ENCODE measurements at places on chromosomes 13 and 19.

DNA sequence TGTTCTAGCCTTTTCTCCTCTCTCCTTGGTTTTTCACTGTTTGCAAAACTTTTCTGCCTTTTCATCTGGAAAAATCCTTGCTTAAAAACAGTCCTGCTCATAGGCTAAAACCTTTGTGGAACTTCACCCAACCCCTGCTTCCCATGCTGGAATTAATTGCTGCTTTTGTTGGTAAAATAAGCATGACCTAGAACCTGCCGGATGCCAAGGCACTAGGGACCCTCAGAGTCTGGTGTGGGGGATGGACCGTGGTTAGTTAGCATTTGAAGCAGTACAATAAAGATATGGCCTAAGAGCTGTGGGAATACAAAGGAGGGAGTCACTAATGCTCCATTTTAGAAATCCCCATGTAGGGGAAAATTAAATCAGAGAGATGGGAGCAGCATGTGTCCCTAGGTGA, 326.3 kb downstream of the KCNRG start:
- DNase-seq, result no peak

- no peak for DNase-seq
Measured at GRCh38 chr19:50314724-50315708, 14.2 kb downstream of the KCNC3 start.

DNA sequence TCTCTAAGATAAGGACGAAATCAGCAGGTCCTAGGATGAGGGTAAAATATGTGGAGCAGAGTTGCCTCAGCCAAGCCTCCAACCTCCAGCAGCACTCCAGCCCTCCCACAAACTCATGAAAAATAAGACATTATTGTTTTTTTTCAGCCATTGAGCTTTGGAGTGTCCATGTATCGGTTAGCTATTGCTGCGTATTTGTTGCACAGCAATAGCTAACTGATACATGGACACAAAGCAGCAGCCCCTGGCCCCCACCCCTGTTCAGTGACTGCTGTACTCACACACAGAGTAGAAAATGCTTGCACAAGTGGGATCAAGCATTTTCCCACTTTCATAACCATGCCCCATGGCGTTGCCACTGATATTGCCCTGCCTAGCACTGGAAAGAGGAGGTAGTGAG, 19.1 kb upstream of the URI1 start:
- DNase-seq, result no peak

DNA sequence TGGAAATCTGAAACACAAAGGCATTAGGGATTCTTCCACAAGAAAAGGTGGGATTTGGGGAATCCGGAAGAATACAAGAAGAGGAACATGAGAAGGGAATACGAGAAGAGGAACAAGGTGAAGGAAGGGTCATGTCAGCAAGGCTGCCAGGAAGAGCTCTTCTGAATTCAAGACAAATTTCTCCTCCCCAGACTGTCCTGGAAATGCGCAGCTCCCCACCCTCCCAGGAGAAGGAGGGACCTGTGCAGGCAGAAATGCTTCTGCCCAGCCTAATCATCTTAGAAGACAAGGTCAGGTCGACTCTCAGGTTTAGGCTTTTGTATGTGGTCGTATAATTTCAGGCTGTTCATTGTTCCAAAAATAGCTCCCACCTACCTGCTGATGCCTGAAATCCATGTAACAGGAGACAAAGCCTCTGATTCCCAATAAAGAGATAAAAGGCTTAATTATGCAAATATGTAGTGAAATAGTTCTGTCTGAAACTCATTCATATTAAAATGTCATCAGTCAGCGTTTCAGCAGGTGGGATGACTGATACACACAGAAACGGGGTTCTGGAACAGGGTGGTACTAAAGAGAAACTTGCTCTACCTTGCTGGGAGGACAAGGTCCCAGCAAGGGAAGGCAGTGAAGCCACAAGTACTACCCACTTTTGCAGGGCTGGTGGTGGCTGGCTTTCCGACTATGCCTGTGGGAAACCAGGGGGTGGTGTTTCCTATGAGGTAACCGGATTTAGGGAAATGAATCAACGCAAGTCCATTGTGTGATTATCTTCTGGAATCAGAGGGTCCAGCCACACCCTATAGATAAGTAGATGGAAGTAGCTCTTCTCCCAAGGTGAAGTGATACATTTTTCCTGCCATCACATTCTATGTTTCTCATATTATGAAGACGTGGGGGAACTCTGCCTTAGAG, 76.1 kb downstream of the KL start:
- DNase-seq, result no peak

DNA sequence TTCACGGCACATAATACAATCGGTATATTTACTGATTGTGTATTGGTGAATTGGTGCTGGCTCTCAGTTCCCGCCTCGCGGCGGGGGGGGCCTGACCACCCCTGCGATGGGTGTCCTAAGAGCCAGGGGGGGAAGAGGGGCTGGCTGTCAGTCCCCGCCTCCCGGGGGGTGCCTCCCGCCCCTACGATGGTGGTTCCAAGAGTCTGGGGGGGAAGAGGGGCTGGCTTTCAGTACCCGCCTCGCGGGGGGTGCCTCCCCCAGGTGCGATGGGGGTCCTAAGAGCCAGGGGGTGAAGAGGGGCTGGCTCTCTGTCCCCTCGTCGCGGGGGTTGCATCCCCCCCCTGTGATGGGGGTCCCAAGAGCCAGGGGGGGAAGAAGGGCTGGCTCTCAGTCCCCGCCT, 2321.8 kb upstream of the PCDH20 start:
- DNase-seq, result no peak

DNA sequence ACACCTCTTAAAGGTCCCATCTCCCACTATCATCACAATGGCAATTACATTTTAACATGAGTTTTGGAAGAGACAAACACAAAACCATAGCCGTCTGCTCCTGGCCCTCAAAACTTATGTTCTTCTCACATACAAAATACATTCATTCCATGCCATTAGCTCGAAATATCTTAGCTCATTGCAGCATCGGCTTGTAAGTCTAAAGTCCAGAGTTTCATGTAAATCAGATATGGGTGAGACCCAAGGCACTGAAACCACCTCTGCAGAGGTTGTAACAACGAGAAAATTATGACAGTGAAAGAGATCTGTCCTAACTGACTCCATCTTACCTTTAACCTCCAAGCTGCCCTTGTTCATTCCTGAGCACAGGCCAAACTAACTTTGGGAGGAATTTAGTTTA, 635.0 kb upstream of the SPRY2 start:
- no peak for DNase-seq

DNA sequence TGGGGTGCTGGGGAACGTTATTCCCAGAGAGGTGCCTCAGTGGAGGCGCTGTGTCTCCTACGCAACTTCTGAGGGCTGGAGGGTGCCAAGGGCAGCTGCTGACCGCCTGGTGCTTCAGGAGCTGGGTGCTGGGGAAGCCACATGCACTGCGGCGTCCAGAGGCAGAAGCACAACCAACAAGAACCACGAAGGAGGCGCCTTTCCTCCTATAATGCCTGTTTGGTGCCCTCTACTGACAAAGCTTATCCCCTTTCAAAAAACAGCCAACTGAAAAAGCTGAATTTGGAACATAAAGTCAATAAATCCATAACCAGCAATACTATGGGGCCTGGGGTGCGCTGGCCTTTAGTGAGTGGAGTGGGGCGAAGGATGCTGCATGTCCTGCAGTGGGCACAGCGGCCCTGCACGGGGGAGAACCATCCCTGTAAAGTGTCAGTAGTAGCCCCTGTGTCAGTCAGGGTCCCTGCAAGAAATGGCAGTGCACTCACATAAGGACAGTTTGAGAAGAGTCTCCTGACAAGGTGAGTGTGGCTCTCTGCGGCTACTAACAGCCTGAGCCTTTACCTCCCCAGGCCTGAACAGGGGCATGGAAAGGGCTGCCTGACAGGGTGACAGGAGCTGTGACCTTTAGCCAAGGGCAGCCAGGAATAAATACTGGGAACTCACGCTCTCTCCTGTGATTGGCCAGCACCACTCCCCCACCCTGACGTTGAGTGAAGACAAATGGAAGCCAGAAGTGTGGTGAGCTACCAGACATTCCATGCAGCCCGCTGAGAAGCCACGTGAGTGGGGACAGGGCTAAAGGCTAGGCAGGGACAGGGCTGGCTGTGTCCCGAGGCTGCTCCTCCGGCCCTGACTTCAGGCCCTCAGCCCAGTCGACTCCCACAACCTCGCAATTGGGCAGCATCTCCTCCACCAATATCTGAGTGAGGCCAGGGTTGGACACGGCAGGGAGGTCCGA, 4.5 kb upstream of the B3GNT8 start:
- DNase-seq, result no peak

- no peak for DNase-seq
Measured at GRCh38 chr19:2282062-2282861, at the start of gene PEAK3. PEAK3 (minus strand) TSS chr19:2282175; CDS start chr19:2280931, 1,244 bp downstream.

DNA sequence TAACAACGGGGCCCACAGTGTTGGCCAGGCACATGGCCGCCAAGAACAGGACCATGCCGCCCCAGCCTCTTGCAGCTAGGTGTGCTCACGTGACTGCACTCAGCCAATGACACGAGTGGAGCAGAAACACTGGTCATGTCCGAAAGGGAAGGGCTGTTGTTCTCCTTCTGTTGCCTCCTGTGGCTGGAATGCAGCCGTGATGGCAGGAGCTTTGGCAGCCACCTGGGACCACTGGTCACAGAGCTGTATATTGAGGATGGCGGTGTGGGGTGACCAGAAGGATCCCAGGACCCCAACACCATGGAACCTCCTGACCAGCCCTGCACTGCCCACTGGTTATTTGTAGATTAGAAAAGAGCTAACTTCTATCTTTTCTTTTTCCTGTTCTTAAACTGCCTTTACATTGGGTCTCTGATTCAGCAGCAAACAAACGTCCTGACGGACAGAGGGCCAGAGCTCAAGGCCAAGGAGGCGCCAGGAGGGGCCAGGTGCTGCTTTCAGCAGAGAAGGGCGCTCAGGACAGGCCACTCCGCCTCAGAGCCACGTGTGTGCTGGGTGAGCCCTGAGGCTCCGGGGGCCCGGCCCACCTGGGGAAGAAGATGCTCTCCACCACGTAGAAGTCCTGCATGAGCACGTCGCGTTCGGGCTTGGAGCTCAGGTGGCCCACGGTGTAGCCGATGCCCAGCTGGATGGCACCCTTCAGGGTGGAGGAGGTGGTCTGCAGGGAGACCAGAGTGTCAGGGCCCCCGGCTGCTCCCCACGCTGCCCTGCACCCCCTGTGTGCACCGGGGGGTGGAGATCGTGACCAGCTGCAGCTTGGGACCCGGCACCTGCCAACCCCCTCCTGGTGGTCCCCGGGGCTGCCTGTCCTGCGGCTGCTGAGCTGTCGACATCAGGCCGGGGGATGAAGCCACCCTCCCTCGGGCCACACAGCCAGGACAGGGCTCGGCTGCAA, 35.0 kb upstream of the CACTIN start:
- DNase-seq, result no peak

DNA sequence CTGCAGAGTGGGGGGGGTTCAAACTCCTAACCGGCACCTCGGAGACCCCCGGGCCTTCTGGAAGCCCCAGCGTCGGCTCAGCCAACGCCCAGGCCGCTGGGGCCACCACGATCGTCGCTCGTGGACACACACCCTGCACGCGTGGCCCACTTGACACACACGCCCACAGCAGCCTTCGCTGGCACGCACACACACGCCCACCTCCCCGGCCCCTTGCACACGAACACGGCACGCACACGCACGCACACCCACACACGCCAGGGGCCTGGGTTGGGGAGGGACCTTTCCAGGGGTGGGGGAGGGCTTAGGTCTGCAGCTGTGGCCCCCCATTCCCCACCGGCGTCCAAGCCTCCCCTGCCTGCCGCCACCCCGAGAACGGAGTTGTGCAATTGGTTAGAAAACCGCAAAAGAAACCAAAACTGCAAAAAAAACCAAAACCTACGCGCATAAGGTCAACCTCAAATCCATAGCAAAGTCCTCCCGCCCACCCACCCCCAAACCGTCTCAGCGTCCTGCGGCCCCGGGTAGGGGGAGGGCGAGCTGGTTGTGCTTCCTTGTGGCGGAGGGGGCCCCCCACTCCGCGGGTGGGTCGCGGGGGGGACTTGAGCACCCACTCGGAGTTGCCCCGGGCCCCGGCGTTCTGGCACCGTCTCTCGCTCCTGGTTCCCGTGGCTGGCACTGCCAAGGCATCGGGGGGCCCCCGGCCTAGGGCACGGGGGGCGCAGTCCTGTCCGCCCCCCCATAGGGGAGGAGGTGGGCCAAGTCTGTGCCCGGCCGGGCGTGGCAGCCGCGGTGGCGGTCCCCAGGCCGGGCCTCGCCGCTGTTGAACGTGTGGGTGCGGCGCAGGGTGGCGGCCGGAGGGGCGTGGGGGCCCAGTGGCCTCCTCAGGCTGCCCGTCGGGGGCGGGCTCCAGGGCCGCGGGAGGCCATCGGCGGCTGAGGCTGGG, 3.3 kb upstream of the LRG1 start:
- DNase-seq, result no peak

DNA sequence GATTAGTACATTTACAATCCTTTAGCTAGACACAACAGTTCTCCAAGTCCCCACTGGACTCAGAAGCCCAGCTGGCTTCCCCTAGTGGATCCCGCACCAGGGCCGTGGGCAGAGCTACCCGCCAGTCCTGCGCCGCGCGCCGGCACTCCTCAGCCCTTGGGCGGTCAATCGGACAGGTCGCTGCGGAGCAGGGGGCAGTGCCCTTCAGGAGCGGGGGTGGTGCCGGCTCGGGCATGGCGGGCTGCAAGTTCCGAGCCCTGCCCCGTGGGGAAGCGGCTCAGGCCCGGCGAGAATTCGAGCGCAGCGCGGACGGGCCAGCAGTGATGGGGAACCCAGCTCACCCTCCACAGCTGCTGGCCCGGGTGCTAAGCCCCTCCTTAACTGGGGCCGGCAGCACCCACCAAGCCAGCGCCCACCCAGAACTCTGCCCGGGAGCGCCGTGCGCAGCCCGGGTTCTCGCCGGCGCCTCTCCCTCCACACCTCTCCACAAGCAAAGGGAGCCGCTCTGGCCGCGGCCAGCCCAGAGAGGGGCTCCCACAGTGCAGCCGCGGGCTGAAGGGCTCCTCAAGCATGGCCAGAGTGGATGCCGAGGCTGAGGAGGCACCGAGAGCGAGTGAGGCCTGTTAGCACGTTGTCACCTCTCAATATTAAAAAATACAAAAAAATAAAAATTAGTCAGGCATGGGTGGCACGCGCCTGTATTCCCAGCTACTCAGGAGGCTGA, 12.9 kb downstream of the EBPL start:
- no peak for DNase-seq

GRCh38 chr19:35272122-35272719, 3.5 kb downstream of the USF2 start:
- DNase-seq, result no peak

- no peak for DNase-seq
Measured at GRCh38 chr13:113164492-113164891, 6.0 kb downstream of the PROZ start.

GRCh38 chr19:17706750-17707181, 12.5 kb upstream of the MAP1S start:
- no peak for DNase-seq

DNA sequence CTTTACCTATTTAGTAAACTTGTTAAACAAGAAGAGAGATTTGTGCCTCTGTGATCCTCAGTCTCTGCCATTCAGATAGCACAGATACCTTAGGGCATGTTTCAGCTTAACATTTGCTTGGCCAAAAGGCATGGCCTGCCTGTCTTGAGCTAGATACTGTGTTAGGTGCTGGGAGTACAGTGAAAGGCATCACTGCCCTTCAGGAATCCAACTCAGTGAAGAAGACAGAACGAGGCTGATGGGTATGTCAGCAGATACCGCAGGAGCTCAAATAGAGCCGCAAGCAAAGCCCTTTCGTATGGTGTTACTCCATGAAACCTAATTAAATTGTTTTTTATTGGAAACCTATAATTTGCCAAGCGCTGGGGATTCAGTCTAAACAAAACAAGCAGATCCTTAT, 12.9 kb downstream of the ZNF507 start:
- no peak for DNase-seq

- peak; percentile 17 for DNase-seq
Measured at GRCh38 chr19:10018263-10018662, 5.0 kb downstream of the RDH8 start.

- peak; percentile 62 for DNase-seq
Measured at GRCh38 chr13:51861723-51862300, at the start of gene CCDC70. CCDC70 (plus strand) TSS chr13:51861969; CDS start chr13:51865412, 3,443 bp downstream.

GRCh38 chr13:100356426-100356825, 232.2 kb downstream of the GGACT start:
- no peak for DNase-seq

Data from RCC 7860 (cell line).